SW 1271 (cell line): ENCODE measurements at places on chromosomes 7 and 10.

- no peak for DNase-seq
These were observed 13.2 kb upstream of the MAP3K8 start for GRCh38 chr10:30420766-30421165.

DNA sequence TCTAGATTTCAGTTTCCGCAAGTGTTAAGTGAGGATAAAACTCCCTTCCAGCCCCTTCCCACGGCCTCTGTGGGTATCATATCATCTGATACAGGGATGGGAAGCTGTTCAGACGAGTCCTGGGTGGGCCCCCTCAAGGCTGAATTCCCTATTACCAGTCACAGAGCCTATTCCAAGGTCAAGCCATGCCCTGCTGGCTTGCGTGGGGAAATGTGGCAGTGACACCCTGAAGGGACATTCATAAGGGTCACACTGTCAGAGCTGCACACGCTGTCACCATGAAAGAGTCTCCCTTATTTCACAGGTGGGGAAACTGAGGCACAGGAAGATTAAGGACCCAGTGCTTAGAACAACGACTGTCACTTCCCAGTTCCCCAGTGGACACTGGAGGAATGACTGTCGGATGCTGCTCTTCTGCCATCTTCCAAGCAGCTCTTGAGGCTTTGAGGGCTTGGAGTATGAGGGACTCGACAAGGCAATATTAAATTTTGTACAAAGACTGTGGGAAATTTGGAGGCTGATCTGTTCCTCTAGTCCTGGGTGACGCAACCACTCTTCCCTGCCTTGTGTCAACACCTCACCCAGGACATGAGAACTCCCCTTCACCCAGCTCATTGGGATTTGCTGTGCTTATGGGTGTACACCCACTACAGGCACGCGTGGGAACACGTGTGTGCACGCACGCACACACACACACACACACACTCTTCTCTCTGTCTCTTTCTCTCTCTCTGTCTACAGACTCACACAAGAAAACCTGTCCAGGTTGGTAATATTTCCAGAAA is 386.0 kb downstream of the RPS24 start:
- no peak for DNase-seq

- no peak for DNase-seq
These were observed 198.1 kb upstream of the STK17A start for GRCh38 chr7:43384616-43385308.

GRCh38 chr10:124384591-124385190 is 34.0 kb downstream of the OAT start:
- DNase-seq, result no peak

DNA sequence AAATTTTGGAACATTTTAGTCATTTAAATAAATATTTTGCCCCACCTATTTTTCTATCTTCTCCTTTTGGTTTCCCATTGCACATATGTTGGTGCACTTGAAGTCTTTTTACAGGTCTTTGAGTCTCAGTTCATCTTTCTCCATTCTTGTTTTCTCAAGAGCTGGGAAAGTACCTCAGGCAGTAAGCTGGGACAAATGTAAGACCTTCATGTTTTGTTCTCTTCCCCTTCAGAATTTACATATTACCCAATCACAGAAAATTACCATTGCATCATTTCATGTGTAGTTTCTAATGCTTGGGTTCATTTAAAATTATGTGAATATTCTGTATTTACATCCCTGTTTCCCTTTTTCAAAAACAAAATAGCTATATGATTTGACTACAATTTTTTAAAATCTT is 1150.0 kb upstream of the POT1 start:
- no peak for DNase-seq

GRCh38 chr10:130470973-130471372 is 334.8 kb downstream of the GLRX3 start:
- DNase-seq, result no peak

GRCh38 chr7:7731732-7732131 is 13.3 kb upstream of the RPA3 start:
- no peak for DNase-seq

DNA sequence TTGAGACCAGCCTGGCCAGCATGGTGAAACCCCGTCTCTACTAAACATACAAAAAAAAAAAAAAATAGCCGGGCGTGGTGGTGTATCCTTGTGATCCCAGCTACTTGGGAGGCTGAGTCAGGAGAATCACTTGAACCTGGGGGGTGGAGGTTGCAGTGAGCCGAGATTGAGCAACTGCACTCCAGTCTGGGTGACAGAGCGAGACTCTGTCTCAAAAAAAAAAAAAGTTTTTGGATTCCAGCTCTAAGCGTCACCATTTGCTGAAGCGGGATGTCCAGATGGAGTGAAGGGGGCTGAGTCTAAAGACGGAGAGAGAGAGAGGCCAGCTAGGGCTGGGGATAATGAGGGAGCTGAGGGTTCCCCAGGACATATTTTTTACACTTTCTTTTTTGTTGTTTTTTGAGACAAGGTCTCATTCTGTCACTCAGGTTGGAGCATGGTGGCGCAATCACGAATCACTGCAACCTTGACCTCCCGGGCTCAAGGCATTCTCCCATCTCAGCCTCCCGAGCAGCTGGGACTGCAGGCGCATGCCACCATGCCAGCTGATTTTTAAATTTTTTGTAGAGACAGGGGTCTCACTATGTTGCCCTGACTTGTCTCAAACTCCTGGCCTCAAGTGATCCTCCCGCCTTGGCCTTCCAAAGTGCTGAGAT is 9.4 kb upstream of the HK1 start:
- DNase-seq, result no peak

DNA sequence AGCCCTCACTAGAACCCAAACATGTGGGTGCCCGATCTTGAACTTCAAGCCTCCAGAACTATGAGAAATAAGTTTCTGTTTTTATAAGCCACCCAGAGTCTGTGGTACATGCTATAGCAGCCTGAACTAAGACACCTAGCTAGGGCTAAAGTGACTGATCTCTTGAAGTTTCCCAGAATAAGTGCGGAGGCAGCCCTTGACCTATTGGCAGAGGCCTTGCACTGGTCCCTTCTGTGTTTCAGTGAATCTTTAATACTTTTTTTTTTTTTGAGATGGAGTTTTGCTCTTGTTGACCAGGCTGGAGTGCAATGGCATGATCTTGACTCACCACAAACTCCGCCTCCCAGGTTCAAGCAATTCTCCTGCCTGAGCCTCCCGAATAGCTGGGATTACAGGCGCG is 85.1 kb downstream of the SVOPL start:
- DNase-seq, result no peak

- DNase-seq, result no peak
These were observed 6.1 kb upstream of the SCRN1 start for GRCh38 chr7:29995652-29996051.

- no peak for DNase-seq
These were observed 497 bp downstream of the PPP2R2D start for GRCh38 chr10:131901181-131901829.

DNA sequence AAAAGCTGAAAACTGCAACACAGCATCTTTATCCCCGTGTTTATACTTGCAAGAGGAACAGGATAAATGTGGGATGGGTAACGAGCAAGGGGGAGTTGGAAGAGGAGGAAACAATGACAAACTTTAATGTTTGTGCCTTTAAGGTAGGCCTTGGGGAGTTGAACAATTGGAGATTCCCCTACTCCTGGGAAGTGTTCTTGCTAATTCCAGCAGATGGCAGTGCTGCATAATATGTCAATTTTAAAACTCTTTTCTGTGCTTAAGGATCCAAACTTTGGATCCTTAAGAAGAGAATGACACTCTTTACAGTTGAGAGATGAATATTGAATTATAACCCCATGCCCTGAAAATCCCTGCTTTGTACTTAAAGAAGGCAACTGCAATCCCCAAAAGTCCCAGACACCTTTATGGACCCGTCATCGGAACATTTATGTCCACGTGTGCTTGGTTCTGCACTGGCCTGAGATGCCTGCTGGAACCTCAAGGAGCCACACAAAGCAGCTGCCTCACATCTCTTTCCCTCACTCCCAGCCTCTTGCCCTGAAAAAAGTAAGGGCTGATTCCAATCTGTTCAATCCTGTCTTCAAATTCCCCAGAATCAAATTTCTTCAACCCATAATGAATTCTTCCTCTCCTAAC is 12.0 kb downstream of the IFIT5 start:
- no peak for DNase-seq

GRCh38 chr10:8975535-8975934 is 921.0 kb downstream of the GATA3 start:
- DNase-seq, result no peak

GRCh38 chr7:73896454-73896853 is 35.5 kb downstream of the TMEM270 start:
- no peak for DNase-seq

GRCh38 chr7:44716205-44716604 is 32.4 kb upstream of the ZMIZ2 start:
- no peak for DNase-seq

GRCh38 chr10:100208276-100208675 is 21.1 kb downstream of the CHUK start:
- no peak for DNase-seq

DNA sequence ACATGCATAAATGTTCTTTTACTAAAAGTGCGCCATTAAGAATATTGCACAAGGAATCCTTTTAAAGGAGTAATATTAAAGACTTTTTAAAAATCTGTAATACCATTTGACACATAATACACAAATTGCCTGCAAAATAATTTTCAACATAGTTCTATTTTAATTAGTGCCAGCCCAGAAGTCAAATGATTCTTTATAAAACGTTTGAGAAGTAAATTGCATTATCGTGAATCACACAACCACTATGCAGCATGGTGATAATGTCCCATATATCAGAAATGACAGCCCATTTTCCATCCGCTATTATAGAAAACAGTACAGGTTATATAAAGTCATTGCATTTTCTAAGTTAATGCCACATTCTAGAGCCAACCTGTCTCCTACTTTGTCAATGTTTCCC is 324.0 kb downstream of the IPMK start:
- DNase-seq, result no peak

DNA sequence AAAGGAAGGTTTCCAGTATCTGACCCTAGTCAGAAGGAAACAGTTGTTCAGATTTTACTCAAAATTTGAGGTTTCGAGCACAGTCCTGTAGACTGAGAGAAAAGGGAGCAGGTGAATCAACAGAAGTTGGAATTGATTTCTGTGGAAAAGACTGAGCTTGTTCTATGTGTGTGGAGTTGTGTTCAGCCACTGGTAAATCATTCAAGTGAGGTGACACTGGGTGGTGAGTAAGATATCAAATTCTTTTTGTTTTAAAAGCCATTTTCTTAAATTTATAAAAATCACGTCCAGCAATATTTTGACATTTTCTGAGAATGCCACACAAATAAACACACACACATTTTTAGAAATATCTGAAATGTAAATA is 165.1 kb downstream of the HGF start:
- DNase-seq, result no peak

GRCh38 chr7:15765753-15766152 is 79.3 kb upstream of the MEOX2 start:
- DNase-seq, result no peak

DNA sequence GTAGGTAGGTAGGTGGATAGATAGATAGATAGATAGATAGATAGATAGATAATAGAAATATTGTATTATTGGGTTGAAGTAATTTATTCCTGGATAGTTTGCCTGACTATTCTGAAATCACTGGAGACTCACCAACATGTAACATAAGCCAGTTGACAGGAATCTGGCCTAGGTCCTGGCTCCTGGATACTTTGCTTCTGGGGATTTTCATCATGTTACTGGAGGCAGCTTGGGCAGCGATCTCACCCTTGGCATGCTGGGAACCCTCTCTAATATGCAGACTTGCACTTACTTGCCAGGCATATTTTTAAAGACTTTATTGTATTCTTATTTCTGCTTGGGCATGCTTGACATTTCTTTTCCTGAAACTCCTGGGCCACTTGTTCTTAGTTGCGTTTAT is 709.1 kb upstream of the FZD8 start:
- DNase-seq, result no peak

DNA sequence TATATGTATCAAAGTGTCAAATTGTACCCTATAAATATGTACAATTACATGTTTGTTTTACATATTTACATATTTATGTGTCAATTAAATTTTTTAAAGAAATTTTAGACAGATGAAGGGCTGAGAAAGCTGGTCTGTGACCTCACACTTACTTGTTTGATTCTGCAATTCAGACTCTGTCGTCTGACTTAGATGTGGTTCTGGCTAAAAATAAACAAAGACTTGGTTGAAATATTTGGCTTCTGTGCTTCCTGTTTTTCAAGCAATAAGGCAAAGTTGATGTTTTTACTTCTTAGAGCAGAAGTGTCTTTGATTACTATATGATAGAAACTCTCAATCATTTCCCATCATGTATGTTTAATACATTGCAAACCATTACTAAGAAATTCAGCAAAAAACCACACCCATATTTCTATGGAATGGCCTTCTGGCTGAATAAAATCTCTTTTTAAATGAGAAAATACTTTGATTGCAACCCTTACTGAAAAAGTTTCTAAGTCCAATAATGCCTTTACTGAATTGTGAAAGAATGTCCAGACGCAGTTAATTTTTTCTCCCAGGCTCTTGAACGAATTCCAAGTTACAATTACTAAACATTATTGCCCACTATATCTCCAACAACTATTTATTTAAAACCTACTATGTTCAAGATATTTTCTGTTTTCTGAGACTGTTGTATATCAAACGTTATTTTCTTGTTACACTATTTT is 59.5 kb upstream of the PRKG1 start:
- DNase-seq, result no peak

GRCh38 chr10:107160866-107161265 is 3.6 kb downstream of the SORCS1 start:
- no peak for DNase-seq

GRCh38 chr7:16755397-16755796 is 1.8 kb downstream of the TSPAN13 start:
- DNase-seq, result no peak

GRCh38 chr7:141355032-141355431 is 196.2 kb upstream of the AGK start:
- no peak for DNase-seq

DNA sequence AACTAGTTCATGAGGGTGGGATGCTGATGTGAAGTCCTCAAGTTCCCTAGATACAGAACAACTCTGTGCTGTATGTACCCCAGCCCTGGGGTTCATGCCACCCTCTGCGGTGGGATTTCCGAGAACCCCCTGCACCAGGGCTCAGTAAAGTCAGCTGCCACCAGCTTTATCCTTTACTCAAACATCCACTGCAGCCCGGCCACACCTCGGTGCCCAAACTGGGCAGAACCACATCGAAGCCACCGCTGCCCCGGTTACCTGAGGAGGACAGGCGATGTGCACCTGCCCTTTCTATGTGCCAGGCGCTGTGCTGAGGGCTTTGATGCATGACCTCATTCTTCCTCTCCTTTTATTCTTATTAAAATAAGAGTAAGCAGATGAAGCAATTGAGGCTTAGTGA is 9.9 kb upstream of the CALML5 start:
- no peak for DNase-seq

DNA sequence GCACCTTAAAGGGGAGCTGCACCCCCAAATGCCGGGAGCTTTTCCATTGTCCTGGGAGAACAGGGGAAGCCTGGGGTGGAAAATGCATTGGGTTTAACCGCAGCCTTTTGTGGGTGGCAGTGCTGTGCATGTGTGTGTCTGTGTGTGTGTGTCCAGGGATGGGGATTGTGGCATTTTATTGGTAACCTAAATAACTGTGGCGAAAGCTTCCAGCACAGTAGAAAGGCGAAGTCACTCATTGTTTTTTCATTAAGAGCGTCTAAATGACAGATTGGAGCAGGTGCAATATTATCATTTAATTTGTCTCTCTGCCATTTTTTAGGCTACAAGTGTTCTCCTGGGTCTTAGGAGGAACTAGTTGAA is 55.1 kb downstream of the INSIG1 start:
- DNase-seq, result no peak

- DNase-seq, result no peak
These were observed 448 bp upstream of the PTER start for GRCh38 chr10:16436367-16436757.

GRCh38 chr10:113788604-113789083 is 37.2 kb downstream of the PLEKHS1 start:
- DNase-seq, result no peak

GRCh38 chr10:107474650-107475049 is 310.1 kb upstream of the SORCS1 start:
- no peak for DNase-seq
